ENCODE measurements at places on chromosomes 4 and X. TPM values are rescaled to one million over a fixed set of nuclear protein-coding genes. Genes with fewer than 3 reads are reported as not detected.

- DNase-seq, result no peak
Measured at GRCh38 chrX:2629316-2630007, 61.6 kb upstream of the CD99 start.

DNA sequence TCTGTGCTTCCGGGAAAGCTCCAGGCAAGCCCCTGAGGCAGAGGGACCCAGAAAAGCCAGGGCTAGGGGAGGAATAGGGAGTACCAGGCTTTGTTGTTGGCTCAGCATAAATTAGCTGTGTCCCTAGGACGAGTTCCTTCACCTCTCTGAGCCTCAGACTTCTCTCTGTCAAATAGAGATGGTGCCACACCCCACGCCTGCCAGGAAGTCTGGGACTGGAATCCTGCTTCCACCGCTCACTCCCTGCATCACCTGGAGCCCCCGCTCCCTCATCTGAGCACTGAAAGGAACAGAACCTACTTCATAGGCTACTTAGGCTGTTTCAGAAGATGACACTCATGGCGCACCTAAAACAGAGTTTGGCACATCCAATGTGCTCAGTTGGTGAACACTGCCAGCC is 8.1 kb upstream of the JAKMIP1 start:
- DNase-seq, result no peak

GRCh38 chr4:112939901-112940300 is 109.6 kb upstream of the ANK2 start:
- DNase-seq, result no peak

DNA sequence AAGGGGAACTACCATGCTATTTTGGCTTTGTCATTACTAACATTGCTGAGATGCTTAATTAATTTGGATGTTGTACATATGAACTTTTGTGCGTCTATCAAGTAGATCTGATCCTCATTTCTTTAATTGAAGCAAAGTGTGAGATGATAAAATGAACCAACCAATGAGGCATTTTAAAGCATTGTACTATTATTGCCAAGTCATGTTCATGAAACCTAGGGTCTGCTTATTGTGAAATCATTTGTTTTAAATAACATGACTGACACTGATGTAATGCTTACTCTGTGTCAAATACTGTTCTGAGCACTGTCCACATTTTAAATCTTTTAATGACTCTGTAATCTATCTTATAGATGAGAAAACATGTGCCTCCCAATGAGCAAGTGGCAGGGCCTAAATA is 57.7 kb downstream of the C4orf33 start:
- DNase-seq, result no peak

Gene FAM193A
- 39.8 TPM for total RNA-seq

Gene CLDN22
- total RNA-seq, result not detected

Gene HMX1
- total RNA-seq, result not detected
